ENCODE measurements at places on chromosomes 6 and 20.

GRCh38 chr6:158255275-158255988 is 56.8 kb upstream of the TULP4 start:
- DNase-seq = no peak

GRCh38 chr6:46353528-46353927 is 137.7 kb downstream of the RCAN2 start:
- no peak for DNase-seq

DNA sequence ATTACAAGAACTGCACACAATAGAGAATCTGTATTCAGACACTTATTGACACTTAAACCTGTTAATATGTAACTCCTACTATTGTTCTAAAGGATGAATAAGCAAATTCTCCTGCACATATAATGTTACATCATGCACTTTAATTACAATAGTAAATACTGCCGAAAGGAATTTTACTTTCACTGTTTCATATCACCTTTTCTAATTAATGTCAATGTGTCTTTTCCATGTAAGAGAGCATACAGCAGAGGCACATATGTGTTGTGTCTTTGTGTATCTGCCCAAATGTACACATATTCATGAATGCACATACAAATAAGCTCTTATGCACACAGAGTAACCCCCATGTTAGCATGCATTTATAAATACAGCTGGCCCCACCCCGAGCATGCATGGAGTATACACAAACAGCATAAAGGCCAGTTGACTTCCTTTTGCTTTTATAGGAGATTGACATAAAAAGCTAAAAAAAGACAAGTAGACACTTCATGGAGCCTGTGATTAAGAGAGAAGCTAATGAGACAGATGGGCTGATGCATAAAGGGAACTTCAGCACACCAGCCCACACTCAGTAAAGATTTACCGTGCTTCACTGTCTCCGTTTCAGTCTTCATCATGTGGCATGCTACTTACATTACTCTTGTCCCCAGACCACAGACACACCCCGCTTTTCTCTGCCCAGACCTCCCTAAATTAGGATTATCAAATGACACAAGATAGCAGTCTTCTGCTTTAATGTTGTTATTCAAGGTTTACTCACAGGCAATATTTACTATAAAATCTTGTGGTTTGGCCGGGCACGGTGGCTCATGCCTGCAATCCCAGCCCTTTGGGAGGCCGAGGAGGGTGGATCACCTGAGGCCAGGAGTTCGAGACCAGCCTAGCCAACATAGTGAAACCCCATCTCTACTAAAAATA is 184.6 kb downstream of the ATXN1 start:
- DNase-seq = no peak

DNA sequence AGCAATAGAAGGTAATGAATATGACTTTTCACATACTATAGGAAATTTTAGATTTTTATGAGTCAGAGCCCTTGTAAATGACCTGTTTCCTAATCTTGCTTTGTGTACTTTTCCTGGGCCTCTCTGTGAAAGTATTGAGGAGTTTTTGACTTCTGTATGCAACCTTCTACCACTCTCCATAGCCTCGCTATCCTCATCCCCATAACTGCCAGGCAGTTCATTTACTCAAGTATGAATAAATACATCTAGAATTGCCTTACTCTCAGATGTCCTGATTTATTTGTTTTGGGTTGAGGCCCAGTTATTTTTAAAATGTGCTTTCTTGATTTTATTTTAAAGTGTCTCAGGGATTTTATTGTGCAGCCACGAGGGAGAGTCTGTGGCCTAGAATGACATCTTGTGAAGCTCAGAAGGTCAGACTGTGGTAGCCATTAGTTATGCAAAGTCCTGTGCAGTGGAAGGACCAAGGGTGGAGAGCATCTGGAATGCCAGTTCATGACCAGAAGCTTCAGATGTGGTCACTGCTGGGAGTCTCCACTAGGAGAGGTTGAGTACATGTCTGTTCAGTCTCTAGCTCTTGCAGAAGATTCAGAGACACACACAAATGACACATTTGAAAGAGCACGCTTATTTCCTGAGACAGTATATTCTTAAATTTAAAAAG is 346.2 kb upstream of the IMPG1 start:
- no peak for DNase-seq

DNA sequence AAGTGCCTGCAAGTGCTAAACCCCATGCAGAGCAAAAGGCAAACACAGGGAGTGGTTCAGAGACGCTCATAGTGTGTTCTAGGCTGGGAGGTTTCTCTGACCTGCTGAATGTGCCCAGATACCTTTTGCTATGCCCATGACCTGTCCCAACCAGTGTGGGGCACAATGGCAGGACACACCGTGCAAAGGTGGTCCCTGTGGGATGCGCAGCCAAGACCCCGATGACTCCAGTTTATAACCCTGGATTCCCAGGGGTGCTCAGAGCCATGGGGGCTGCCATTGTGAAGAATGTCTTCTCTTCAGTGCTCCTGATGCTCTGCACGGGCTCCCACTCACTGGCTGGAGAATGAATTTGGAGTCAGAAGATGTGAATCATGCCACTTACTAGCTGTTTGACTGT is 2.2 kb upstream of the NINL start:
- no peak for DNase-seq

DNA sequence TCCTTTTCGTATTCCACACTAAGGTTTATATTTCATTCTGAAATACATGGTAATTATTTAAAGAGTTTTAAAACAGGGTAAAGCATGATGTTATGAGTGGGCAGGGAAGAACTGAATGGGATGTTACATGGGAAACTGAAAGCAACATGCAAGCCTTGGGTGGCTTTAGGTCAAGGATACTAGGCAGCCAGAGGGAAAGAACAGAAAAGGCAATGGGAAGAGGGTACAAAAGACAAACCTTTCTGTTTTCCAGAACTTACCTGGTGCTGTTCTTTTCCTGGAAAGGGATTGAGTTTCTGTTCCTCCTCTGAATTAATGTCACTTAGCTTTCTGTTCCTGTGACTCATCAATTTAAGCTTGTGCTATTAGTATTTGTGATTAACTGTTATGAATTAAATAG is 71.2 kb upstream of the SMIM8 start:
- DNase-seq = no peak

- DNase-seq = peak; percentile 30
These were observed 108.2 kb upstream of the GMDS start for GRCh38 chr6:2353412-2354137.

- DNase-seq = no peak
These were observed 100.3 kb downstream of the TMEM242 start for GRCh38 chr6:157223021-157223430.

- no peak for DNase-seq
These were observed 555.9 kb downstream of the C6orf118 start for GRCh38 chr6:164753517-164753916.

- no peak for DNase-seq
These were observed 152.4 kb upstream of the COL21A1 start for GRCh38 chr6:56399672-56400263.

DNA sequence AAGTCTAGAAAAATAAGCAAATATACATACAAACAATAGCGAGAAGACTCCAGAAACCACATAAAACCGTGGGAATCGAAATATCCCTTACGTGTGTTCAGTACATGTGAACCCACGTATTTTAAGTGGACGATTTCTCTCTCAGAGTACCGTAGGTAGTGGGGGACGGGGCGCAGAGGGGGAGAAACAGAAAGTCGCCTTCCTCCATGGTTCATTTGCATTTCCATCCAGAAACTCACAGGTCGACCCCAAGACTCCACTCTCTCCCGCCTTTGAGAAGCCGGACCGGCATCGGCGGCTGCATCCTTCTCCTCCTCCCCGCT is 538 bp upstream of the ENPP1 start:
- DNase-seq = no peak

DNA sequence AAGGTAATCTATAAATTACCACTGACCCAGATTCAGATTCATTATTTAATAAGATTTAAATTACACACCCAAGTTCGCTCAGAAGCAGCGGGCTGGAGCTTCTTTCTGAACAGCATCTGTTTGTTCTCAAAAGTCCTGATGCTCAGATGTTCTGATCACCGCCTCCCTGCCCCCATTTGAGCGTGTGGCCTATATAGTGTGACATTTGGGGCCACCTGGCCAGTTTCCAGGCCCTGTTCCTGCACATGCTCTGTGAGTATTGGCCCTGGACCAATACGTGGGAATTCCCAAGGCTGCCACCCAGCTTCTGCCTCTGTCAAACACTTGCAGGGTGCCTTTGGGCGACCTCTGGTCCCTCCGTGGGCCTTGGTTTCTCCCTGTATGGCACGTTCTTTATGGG is 228.8 kb downstream of the TFAP2C start:
- DNase-seq = no peak

- DNase-seq = no peak
These were observed 65.4 kb downstream of the GPR6 start for GRCh38 chr6:110043366-110043994.

DNA sequence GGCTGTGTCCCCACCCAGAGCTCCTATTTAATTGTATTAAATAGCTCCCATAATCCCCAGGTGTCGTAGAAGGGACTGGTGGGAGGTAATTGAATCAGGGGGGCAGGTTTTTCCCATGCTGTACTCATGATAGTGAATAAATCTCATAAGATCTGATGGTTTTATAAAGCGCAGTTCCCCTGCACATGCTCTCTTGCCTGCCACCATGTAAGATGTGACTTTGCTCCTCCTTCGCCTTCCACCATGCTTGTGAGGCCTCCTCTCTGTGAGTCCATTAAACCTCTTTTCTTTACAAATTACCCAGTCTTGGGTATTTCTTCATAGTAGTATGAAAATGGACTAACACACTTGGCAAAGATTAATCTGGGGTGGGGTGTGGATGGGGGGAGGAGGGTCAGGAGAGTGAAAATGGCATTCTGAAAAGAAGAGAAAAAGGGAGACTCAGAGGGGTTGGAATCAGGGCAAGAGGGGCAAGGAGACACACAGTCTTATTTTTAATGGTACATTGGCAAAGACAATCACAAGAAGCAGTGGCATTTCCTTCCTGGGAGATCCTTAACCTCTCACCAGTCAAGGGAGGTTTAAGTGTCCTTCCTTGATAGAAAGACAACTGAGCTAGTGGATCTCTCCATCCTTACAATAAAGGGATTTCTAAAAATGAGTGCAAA is 37.5 kb upstream of the NOX3 start:
- DNase-seq = no peak

GRCh38 chr6:163501439-163501838 is 86.9 kb downstream of the QKI start:
- DNase-seq = no peak

- DNase-seq = no peak
These were observed 347.5 kb downstream of the CDH4 start for GRCh38 chr20:61599541-61599992.

- no peak for DNase-seq
These were observed 38.8 kb downstream of the SLC22A1 start for GRCh38 chr6:160160450-160160849.

GRCh38 chr6:136643850-136644596 is 93.8 kb upstream of the MAP7 start:
- DNase-seq = peak; percentile 83

- DNase-seq = no peak
These were observed 68.4 kb downstream of the SHPRH start for GRCh38 chr6:145895802-145896201.

- no peak for DNase-seq
These were observed 6.4 kb downstream of the TNFRSF21 start for GRCh38 chr6:47303342-47303741.

GRCh38 chr20:35434085-35435005 is 3.7 kb downstream of the GDF5 start:
- DNase-seq = no peak

GRCh38 chr6:26205625-26206574 is 118.7 kb downstream of the HFE start:
- no peak for DNase-seq

GRCh38 chr6:16694781-16695578 is 66.3 kb downstream of the ATXN1 start:
- DNase-seq = no peak

DNA sequence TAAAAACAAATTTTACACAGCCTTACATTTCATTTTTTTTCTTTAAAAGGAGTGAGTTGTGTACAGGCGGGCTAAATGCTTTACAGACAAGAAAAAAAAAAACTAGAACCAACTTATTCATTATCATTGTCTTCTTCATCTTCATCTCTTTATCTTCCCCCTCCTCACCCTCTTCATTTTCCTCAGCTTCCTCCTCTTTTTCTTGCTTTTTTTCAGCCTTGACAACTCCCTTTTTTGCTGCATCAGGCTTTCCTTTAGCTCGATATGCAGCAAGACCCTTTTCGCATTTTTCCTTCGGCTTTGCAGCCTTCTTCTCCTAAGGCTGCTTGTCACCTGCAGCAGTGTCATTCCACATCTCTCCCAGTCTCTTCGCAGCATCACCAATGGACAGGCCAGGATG is 86.9 kb upstream of the GCM1 start:
- DNase-seq = no peak

- no peak for DNase-seq
These were observed 869 bp upstream of the TRIM15 start for GRCh38 chr6:30162265-30163089.

DNA sequence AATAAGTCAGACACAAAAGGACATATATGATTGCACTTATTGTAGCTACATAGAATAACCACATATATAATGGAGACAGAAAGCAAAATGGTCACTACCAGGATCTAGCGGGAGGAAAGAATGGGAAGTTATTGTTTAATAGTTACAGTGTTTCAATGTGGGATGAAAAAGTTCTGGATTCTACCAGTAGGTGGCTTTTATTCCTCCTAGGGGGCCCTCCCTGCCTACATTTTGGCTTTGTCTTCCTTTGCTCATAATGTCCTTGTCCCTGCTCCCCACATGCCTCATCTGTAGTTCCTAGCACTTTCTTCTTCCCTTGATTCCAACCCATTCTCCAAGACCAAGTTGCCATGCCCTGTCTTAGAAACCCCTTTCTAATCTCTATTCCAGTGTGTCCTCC is 16.3 kb downstream of the ZNF133 start:
- no peak for DNase-seq

- no peak for DNase-seq
These were observed 110.7 kb upstream of the NFATC2 start for GRCh38 chr20:51653226-51653625.

DNA sequence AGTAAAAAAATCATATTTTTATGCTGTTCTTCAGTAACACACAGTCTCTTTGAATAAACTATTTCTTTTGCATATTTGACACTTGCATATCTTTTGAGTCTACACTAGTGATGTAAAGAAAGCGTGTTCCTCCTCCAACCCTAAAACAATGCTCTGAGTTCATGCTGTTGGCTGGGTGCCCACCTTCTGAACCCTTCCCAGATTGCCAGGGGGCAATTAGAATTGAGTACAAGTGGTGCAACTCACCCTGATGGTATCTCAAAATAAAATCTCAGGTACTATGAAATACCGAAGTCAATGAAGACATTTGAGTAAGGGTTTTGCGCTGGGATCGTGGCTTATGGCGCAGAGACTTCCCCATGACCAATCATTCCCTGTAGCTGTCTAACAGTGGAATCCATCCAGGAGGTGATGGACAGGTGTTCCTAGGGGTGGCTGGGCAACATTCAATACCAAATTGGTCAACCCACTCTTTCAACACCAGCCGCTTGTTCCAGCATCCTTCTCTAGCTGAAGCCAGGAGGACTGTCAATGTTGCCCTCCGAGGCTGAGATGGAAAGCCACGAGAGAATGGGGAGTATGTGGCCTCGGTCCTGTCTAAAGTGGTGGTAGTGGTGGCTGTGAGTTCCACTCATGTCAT is 94.4 kb upstream of the ZNFX1 start:
- no peak for DNase-seq

GRCh38 chr6:87279196-87279595 is 43.2 kb upstream of the SMIM8 start:
- no peak for DNase-seq

- no peak for DNase-seq
These were observed 133.2 kb downstream of the CDH4 start for GRCh38 chr20:61385296-61385695.

All from effector CD4-positive, alpha-beta T cell (primary cell).